ENCODE measurements at places on chromosomes 1 and 21.
A peak's percentile ranks its signal among the peaks of the same experiment; 100 is the strongest.

- DNase-seq = no peak
Observed at GRCh38 chr1:38030596-38031512, 15.7 kb downstream of the POU3F1 start.

- DNase-seq = no peak
Observed at GRCh38 chr1:214918745-214919144, 163.8 kb upstream of the KCNK2 start.

- DNase-seq = no peak
Observed at GRCh38 chr1:223711173-223711572, 1.2 kb upstream of the CAPN2 start.

DNA sequence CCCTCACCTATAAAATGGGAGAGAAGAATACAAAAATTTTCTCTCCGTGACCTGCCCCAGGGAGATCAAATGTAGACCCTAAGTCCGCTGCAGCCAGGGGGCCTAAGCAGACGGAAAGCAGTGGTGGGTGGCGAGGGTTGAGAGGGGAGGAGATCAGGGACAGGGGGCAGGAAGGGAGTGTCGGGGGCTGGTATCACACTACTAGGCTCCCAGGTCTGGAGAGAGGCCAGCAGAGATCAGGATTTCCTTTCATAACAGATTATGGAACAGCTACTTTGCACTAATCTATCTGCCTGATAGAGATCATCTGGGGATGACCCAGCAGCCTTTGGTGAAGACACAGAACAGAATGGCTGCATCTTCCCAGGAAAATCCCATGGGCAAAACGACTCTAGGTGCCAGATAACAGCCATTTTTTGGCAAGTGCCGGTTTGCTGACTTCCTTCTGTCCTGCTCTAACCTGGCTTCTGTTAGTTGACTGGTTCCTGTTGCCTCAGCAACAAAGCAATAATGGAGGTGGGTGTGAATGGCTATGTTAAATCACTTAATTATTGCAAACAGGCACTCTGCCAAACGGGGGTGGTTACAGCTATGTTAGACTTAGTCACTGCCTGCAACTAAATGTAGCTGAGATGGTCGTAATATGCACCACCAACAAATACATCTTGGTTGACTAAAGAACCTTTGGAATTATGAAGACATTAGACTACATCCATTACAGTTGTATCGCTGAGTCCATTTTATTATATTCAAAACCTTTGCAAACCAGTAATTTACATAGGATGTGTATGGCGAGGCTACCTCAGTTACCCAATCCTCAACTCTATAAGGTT lies 30.0 kb upstream of the EPS8L3 start:
- no peak for DNase-seq

DNA sequence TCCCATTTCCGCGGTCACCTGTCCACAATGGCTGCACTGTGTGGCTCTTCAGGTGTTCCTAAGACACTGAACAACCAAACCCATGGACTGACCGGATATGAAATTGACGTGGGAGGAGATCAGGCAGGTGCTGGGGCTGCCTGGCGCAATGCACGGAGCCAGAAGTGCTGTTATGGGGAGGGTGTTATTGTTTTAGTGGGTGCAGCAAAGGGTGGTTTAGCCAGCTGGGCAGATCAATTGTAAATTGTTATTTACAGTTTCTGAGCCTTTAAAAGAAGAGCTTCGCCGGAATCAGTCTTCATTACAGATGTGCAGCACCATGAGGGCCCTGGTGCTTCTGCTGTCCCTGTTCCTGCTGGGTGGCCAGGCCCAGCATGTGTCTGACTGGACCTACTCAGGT lies at the start of gene CA6:
Gene CA6, plus strand, starts transcription at position 301 of the 400 bp plus-strand sequence. Its CDS starts 19 bp downstream, at position 320.
- no peak for DNase-seq

- no peak for DNase-seq
Observed at GRCh38 chr1:6329396-6329795, 64.2 kb downstream of the ACOT7 start.

DNA sequence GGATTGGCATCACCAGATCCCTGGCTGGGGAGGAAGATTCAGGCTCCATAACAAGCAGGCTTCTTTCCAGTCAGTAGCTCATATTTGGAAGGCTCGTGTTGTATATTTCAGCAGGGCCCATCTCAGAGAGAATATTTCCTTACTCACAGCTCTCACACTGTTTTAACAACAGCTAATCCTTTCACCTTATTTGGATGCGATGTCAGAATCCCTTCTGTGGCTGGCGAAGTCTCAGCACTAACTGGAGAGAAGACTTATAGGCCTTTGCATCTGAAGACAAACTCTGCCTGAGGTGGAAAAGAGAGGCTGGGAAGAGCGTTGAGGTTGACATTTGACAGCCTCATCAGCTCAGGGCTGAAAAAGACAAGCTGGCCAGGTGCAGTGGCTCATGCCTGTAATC lies 47.2 kb upstream of the CAPZB start:
- DNase-seq = no peak

DNA sequence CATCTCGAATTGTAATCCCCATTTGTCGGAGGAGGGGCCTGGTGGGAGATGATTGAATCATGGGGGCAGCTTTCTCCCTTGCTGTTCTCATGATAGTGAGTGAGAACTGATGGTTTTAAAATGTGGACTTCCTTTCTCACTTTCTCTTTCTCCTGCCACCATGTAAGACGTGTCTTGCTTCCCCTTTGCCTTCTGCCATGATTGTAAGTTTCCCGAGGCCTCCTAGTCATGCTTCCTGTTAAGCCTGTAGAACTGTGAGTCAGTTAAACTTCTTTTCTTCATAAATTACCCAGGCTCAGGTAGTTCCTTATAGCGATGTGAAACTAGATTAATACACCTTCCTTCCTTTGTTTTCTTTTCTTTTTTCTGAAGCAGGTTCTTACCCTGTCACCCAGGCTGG lies 13.9 kb downstream of the DNAJC6 start:
- no peak for DNase-seq

DNA sequence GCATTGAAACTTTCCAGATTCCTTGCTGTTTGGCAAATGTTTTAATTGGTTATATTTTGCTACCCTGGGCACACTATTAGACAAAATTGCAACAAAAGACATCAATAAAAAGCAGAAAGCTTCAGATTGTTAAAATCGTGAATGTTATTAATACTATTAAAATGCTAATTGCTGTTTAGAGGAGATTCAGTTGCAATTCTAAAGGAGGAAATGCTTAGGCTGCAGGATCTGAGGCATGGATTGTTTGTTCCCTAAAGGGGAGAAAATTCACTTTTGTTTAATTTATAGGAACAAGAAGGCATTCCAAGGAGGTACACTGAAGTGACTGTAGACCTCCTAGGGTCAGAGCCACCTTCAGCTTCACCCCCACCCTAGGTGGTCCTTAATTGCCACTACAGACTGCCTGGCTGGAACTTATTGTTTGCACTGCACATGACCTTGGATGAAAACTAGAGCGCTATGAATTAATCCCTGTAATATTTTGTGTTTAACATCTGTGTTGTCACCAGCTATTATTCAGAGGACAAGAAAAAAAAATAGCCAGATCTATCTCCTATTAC lies 1266.9 kb upstream of the ADGRL2 start:
- no peak for DNase-seq

DNA sequence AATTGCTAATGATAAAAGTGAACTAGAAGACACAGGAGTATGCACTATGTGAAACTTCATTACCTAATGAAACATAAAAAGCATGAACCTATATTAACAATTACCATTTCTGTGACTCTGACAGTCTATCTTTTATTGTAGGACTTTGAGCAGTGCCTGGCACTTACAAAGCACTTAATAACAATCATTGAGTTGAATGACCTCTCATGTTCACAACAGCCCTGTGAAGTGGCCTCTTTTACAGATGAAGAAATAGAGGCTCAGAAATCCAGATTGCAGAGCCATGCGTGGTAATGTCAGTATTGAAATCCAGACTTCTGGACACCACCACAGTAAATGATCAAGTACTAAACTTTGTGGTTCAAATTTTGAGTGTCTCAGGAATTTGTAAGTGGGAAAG lies 326.4 kb downstream of the NTNG1 start:
- no peak for DNase-seq

DNA sequence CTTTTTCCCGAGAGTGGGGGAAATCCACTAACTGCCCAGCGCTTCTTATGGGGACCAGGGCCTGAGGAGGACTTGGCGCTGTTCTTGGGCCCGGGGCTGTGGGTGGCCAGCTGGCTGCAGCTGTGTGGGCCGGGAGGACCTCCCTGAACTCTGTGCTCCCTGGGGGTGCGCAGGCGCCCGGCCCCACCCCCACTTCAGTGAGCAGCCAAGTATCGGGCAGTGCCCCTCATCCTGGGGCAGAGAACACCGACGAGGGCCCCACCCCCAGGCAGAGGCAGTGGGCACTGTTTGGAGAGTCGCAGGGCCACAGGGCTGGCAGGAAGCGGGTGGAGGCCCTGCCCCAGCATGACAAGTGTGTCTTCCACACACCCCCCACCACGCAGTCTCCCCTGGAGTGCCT lies 32.5 kb upstream of the SLC19A1 start:
- DNase-seq = no peak

DNA sequence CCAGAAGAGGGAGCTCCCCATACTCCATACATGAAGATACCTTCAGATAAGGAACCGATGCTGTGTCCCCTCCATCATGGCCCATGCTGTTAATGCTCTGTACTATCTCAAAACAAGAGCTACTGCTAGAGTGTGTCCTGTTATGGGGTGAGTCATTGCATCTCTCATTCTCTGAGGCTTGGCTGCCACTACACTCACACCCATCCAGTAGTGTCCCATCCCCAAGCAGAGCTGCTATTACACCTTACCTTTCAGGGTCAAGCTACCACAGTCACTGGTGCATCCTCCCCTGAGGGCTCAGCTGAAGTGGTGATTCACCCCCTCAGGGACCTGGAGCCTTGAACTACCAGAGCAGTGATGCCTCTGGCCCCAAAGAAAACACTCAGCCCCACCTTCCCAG lies 198.5 kb downstream of the PLA2G4A start:
- DNase-seq = no peak

- DNase-seq = no peak
Observed at GRCh38 chr1:113507552-113508214, 117.4 kb downstream of the MAGI3 start.

DNA sequence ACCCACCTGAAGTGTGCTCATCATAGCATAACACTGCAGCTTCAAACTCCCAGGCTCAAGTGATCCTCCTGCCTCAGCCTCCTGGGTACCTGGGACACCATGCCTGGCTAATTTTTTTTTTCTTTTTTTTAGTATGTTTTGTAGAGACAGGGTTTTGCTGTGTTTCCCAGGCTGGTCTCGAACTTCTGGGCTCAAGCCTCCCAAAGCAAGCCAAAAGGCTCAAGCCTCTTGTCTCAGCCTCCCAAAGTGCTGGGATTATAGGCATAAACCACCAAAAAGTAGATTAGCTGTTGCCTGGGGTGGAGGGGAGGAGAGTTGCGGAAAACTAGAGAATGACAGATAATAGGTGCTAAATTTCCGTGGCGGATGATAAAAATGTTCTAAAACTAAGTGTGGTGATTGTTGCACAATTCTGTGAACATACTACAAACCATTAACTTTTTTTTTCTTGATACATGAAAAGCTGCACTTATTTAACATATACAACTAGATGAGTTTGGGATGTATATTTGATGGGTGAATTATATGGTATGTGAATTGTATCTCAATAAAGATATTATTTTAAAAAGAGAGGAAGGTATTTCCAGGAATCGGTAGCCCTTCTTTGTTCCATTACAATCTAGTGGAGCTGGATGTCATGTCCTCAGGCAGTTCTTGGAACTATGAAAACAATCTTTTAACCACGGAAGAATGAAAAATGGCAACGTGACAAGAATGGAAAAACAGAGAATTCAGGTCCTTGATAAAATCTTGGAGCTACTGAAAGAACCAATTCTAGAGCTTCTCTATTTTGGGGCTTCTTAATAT lies 27.3 kb upstream of the MED18 start:
- DNase-seq = no peak

- no peak for DNase-seq
Observed at GRCh38 chr21:43805275-43805800, 16.0 kb downstream of the RRP1 start.

DNA sequence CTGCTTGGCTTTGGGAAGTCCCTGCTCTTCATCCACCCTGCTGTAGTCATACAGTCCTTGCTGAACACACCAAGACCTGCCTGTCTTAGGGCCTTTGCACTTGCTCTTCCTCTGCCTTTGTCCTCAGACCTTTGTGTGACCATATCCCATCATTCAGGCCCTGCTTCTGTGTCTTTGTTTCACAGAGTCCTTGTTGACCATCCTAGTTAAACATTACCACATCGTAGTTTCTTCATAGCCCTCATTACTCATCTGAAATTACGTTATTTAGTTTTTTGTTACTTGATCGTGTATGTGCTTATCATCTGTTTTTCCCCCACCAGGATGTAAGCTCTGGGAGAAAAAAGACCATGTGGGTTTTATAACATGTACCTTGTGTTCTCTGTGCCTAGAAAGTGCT lies 18.3 kb upstream of the SPRR5 start:
- no peak for DNase-seq

DNA sequence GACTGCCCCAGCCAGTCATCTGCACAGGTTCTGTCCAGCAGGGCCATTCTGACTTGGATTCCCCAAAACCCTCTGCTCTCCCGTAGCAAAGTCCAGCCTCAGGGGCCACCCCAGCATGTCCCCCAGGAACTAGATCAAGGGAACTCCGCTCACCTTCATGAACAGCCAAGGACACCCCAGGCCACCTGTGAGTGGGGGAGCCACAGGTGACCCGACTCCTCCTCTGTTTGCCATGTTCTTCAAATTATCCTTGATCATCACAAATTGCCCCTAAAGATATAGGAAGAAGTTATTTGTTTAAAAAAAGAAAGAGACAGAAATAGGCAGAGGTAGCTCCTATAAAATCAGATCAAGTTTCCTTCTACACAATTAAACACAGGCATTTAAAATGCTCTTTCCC lies 475.0 kb downstream of the MATN1 start:
- no peak for DNase-seq

GRCh38 chr1:26729633-26730032 lies 33.8 kb downstream of the ARID1A start:
- DNase-seq = no peak

- DNase-seq = no peak
Observed at GRCh38 chr1:39688706-39689105, 2.5 kb downstream of the HPCAL4 start.

DNA sequence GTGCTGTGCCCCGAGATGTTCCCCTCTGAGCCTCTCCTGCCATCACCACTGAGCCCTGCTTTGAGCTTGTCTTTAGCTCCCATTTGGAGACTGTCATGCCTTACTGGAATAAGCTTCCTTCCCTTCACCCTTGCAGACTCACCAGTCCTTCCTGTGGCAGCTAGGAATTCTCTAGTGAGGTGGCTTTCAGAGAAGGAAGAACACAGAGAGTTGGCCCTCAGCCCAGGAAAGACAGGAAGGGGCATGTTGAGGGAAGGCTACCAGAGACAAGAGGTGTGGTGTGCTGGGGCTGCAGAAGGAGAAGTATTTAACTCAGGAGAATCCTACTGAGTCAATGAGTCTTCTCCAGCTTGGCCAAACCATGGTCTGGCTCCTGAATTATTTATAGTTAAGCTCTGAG lies 76.3 kb downstream of the UCK2 start:
- DNase-seq = no peak

- no peak for DNase-seq
Observed at GRCh38 chr1:94641990-94642389, 100.4 kb upstream of the F3 start.

- peak; percentile 72 for DNase-seq
Observed at GRCh38 chr1:202860744-202861419, 28.1 kb downstream of the RABIF start.
